ENCODE measurements at places on chromosomes 1 and 21.

DNA sequence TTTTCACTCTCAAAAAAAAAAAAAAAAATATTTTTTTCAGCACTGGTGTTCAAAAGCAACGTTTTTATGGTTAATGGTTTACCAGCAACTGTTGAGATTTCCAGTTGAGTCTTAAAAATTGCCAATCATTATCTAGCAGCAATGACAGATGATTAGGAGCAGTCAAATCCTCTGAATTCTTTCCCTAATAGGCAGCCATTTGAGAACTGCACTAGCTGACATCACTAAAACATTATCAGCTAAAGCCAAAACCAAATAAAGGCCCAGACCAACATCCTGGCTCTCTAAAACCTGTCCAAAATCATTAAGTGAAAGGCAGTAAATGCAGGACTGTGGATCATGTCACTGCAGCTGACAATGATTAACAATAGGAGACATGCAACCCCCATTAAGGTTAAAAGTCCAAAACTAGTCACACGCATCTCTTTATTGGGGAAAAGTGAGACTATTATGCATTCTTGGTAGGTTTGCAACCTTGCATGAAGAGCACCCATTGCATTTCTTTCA, 14.0 kb downstream of the SFPQ start:
- no peak for DNase-seq

DNA sequence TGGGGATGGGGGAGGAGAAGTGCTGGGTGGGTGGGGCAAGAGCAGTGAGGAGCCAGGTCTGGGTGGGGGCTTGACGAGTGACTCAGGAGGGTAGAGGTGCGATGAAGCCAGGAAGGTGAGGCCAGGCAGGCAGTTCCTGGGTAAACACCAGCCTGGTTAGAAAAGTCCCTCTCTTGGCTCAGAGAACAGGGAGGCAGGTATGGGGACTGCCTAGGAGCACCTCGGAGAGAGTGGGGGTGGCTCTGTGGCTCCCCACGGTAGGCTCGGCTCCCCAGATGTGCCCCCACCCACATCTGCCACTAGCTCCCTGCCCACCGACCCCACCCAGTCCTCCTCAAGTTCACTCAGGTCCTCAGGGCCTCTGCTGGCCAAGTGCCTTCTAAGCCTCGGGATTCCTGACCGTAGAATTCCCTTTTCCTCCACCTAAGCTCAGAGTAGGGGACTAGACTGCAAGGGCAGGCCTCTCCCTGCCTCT, 1.2 kb downstream of the HSPG2 start:
- no peak for DNase-seq

- DNase-seq: no peak
These were observed 13.6 kb downstream of the PCNX2 start for GRCh38 chr1:233281711-233282581.

- DNase-seq: no peak
These were observed 12.6 kb downstream of the ETV3L start for GRCh38 chr1:157087030-157087429.

DNA sequence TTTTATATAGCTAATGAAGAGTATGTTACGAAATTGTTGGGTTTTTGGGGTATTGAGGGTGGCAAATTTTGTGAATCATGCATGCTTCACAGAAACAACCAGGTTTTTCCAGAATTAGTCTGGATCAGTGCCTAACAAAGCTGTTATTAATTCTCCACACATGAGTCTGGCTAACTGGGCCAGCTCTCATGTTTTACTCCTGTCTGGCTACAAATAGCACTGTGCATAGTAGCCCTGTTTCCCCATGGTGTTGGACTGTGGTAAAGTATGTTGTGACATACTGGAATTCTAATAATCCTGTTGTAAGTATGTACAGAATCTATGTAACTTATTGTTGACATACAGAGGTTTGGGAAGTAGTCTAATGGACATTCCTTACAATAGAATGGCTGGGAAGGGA, 35.8 kb downstream of the S100B start:
- no peak for DNase-seq

DNA sequence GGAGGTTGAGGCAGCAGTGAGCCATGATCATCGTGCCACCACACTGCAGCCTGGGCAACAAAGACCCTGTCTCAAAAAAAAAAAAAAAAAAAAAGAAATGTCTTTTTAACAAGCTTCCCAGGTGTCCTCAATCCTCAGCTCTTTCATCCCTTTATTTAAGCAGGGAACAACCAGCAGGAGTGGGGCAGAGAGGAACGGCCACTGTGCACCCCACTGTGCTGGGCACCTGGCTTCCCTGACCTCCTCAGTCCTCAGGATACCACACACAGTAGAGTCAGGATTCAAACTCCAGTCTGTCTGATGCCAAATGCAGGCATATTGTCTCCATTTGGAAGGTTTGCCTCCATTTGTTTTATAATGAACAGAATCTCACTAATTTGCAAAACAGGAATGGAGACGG, 19.8 kb upstream of the PTAFR start:
- DNase-seq: no peak

DNA sequence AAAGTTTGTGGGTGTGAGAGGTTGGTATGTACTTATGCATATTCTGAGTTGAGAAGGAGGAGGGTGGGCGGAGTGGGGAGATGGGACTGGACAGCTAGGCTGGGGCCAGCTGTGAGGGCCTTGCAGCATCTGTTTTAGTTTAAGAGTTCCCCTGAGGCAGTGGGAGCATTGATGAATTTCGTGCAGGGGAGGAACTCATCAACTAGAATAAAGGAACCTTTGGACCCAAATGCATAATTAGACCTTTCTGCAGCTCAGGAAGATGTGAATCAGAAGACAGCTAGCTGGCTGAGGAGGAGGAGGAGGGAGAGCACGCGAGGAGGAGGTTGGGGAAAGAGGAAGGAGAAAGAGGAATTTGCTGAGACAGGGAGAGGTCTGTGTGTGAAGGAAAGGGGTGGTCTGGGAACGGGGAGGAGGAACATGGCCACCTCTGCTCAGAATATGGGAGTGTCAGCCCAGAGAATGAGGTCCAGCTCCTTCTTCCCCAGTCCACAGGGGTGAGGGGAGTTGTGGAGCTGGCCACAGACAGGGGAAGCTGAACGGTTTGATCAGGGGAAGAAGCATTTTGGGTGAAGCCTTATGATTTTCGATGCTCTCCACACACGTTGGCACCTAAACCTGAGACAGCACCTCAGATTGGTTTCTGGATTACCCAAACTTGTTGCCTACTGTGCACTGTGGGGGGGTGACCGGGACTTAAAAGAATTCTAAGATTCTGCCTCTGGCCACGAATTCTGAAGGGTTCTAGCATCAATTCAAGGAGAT, 27.7 kb downstream of the MYOG start:
- no peak for DNase-seq

GRCh38 chr1:185996211-185996610, 262.0 kb downstream of the HMCN1 start:
- DNase-seq: no peak

DNA sequence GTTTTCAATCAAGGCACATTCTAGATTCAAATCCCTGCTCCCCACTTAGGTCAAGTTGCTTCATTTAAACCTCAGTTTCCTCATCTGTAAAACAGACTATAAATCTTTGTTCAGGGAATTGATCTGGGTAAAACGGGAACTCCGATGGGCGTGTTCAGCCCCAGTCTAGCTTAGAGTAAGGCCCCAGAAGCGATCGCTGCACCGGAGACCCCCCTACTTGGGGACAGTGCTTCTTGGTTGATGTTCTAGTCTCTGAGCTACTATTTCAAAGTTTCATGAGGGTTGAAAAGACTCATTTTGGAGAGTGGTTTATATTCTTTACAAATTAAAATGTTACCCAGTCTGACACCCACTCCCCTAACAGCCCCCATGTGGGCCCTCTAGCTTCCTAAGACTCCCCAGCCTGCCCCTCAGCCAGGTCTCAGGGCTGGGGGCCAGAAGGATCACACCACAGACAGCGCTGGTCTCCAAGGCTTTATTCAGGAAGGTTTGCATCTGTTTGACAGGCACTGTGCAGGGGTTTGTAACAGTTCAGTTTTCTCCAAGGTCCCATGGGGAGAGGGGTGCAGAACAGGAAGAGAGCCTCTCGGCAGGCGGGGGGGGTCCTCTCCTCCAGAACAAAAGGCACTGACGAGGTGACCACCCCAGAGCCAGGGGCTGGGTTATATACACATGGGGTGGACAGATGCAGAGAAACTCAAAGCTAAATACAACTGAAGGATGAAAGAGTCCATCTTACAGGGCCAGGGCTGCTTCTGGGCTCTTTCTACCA, 82.9 kb downstream of the STUM start:
- DNase-seq: no peak

DNA sequence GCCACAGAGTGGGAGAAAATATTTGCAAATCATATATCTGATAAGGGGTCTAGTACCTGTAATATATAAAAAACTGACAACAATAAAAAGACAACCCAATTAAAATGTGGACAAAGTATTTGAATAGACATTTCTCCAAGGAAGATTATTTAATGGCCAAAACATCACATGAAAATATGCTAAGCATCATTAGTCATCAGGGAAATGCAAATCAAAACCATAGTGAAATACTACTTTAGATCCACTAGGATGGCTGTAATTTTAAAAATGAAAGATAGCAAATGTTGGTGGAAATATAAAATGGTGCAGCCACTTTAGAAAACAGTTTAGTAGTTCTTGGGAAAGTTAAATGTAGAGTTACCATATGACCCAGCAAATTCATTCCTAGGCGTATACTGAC, 118.7 kb upstream of the KIF26B start:
- DNase-seq: no peak

DNA sequence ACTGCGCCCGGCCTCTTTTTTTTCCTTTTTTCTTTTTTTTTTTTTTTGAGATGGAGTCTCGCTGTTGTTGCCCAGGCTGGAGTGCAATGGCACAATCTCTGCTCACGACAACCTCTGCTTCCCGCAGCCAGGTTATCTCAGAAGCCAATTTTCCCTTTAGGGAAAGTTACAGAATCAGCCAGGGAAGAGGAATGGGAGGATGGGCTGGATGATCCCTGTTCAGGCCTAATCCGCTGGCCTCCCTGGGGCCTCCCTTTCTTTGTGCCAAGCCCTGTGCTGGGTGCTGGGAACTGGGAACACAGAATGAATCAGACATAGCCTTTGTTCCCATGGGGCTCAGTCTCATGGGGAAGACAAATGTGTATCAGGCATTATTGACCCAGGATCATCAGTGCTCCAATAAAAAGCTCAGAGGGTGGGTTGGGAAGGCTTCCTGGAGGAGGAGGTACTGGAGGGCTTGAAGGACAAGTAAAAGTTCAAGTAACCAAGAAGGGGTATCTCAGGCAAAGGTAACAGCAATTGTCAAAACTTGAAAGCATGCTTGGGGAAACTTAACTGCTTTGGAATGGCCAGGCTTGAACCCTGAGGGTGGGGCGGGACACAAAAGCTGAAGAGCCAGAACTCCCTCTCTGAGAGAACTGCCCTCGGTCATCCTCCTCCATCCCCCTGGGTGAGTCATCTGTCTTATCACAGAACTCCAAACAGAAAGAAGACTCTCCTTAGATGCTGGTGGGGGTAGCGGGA, 14.3 kb downstream of the ECHDC2 start:
- no peak for DNase-seq

DNA sequence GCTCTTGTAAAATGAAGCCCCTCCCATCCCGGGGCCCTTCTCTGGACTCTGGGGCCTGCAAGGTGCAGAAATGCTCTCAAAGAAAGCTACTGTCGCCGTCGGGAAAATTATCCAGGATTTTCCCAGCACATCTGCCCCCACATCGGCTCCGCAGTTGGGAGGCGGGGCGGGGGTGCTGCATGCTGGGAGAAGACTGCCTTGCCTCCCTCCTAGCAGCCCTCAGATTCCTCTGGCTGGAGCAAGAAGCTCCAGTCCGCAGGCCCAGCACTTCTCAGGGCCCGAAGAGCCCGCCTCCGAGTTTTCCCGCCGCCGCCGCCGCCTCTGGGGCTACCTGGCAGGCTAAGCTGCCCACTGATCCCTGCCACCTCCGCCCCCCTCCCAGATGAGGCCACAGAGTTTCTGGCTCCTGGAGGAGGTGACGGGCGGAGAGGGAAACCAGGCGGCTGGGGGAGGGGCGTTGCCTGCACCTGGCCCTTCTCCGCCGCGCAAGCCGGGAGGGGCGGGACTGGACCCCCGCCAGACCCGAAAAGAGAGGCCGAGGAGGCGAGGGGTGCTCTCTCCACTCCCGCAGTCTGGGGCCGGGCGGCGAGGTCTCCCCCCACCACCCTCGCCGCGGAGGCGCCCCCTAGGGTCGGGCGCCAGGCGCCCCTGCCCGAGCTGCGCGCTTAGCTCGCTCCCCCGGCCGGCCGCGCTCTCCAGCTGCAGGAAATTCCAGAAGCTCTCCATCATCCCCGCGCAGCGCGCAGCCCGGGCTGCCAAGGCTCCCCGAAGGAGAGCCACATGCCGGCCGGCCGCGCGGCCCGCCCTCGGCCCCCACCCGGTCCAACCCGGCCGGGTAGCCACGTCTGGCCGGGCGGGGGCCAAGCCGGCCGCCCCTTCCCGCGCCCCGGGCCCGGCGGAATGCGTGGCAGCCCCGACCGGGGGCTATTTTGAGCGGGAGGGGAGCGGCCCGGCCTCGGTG, 28.8 kb downstream of the AHDC1 start:
- DNase-seq: peak; percentile 67

DNA sequence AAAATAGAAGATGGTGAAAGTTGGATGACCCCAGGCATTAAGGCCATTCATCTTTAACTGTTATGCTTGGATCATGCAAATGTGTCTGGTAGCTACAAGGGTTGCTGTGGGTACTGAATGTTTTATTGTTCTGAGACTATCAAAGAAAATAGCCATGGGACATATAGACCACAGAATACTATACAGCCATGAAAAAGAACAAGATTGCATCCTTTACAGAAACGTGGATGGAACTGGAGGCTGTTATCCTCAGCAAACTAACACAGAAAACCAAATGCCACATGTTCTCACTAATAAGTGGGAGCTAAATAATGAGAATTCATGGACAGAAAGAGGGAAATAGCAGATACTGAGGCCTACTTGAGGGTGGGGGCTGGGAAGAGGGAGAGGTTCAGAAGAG, 249.0 kb downstream of the LTN1 start:
- no peak for DNase-seq
